Airway epithelial cell (primary cell): ENCODE measurements at places on chromosomes 1 and 21. TPM values are rescaled to one million over a fixed set of nuclear protein-coding genes. Genes with fewer than 3 reads are reported as not detected.

Gene SELP
- not detected in 2 replicates for total RNA-seq

Gene PPP2R5A
- 20.8 and 30.0 TPM in 2 replicates for total RNA-seq

Gene LMOD1
- total RNA-seq: not detected in 2 replicates

Gene SELENBP1
- total RNA-seq: 7.7 and 8.6 TPM in 2 replicates

Gene SEMA4A
- total RNA-seq: 7.6 and 16.6 TPM in 2 replicates

Gene KIRREL1
- total RNA-seq: 49.7 and 65.4 TPM in 2 replicates

Gene IFI44
- 0.37 and 2.8 TPM in 2 replicates for total RNA-seq

Gene OR2L5
- total RNA-seq: not detected in 2 replicates

Gene TMEM269
- total RNA-seq: 0.05 and 0.07 TPM in 2 replicates

Gene CD1B
- total RNA-seq: not detected in 2 replicates

Gene KLHDC7A
- 0.05 and 0.07 TPM in 2 replicates for total RNA-seq

Gene SOX13
- total RNA-seq: 11.8 and 14.2 TPM in 2 replicates

Gene TDRD5
- total RNA-seq: not detected in 2 replicates

Gene ZNF683
- total RNA-seq: not detected in 2 replicates

Gene SMIM1
- total RNA-seq: 0.79 and 3.6 TPM in 2 replicates

Gene FRRS1
- 13.4 and 17.6 TPM in 2 replicates for total RNA-seq

Gene ADGRL2
- total RNA-seq: 40.2 and 53.3 TPM in 2 replicates

Gene ST6GALNAC3
- 0.14 TPM in 2 replicates for total RNA-seq

Gene FAM163A
- not detected in 2 replicates for total RNA-seq

Gene MR1
- 13.1 and 21.7 TPM in 2 replicates for total RNA-seq

Gene NEXN
- 1.1 and 2.2 TPM in 2 replicates for total RNA-seq

Gene RABGAP1L
- total RNA-seq: 19.1 and 32.7 TPM in 2 replicates

Gene CD84
- total RNA-seq: not detected in 2 replicates

Gene GRIK1
- not detected in 2 replicates for total RNA-seq

Gene MAGI3
- 9.8 and 10.9 TPM in 2 replicates for total RNA-seq

Gene LINGO4
- not detected in 2 replicates for total RNA-seq

Gene DNALI1
- total RNA-seq: 1.8 and 3.3 TPM in 2 replicates

Gene TRIM17
- 0.21 and 4.0 TPM in 2 replicates for total RNA-seq

Gene LAMB3
- total RNA-seq: 652 and 749 TPM in 2 replicates

Gene HES2
- 173 and 201 TPM in 2 replicates for total RNA-seq

Gene S100A7
- 0.42 and 3.5 TPM in 2 replicates for total RNA-seq

Gene SHISA4
- 3.8 and 7.1 TPM in 2 replicates for total RNA-seq

Gene ASCL5
- not detected in 2 replicates for total RNA-seq

Gene STIL
- total RNA-seq: 5.4 and 8.7 TPM in 2 replicates

Gene LYPD8
- total RNA-seq: not detected in 2 replicates

Gene ITLN1
- not detected in 2 replicates for total RNA-seq

Gene CFHR5
- not detected in 2 replicates for total RNA-seq

Gene NEGR1
- total RNA-seq: 0.05 and 0.07 TPM in 2 replicates

Gene SCAF4
- 4.7 and 10.6 TPM in 2 replicates for total RNA-seq

Gene KDF1
- total RNA-seq: 27.2 and 28.5 TPM in 2 replicates

Gene CENPL
- 6.8 and 10.2 TPM in 2 replicates for total RNA-seq

Gene DNAH14
- 7.0 and 12.9 TPM in 2 replicates for total RNA-seq

Gene CNR2
- not detected in 2 replicates for total RNA-seq

Gene UMODL1
- not detected in 2 replicates for total RNA-seq

Gene SOAT1
- total RNA-seq: 7.2 and 8.2 TPM in 2 replicates

Gene C1orf50
- total RNA-seq: 0.60 and 2.5 TPM in 2 replicates

Gene IFT25
- total RNA-seq: 23.1 and 24.7 TPM in 2 replicates

Gene SLFNL1
- under 0.01 TPM in 1 of 2 replicates, not detected in the other for total RNA-seq

Gene ERICH3
- 0.07 TPM in 1 of 2 replicates, not detected in the other for total RNA-seq

Gene FCER1G
- 0.42 TPM in 1 of 2 replicates, not detected in the other for total RNA-seq

Gene AQP10
- total RNA-seq: 0.78 and 1.2 TPM in 2 replicates

Gene GPX7
- total RNA-seq: 1.3 and 4.3 TPM in 2 replicates

Gene PGBD5
- total RNA-seq: 1.3 and 4.2 TPM in 2 replicates

Gene OR2T11
- total RNA-seq: not detected in 2 replicates
